Adipocyte (in vitro differentiated cells): ENCODE measurements at places on chromosomes 5 and 9.

DNA sequence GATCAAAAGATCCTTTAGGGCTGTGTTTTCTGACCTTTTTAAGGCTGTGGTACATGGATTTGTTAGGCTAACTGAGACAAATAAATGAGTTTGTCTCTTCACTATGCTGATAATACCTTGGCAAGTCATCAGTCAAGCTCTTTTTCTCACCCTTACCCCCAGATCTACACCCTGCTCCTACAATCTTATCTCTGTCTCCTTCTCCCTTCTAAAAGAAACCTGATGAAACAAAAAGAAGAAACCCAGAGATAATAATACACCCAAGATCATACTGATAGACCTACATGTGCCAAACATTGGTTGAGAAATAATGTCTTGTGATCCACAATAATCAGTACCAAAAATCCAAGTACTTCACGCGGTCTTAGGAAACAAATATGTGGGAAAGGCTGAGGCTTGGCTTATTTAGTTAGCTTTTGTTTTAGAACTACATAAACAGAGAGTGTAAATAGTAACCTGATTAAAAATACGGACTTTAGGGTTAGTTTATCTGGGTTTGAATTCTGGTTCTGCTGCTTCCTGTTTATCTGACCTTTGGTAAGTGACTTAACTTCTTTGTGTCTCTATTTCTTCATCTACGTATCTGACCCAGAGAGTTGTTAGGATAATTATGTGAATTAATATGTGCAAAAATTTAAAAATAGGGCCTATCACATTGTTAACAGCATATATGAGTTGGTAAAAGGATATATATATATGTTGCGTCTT is 24.8 kb upstream of the PDCD1LG2 start:
- DNase-seq: no peak

DNA sequence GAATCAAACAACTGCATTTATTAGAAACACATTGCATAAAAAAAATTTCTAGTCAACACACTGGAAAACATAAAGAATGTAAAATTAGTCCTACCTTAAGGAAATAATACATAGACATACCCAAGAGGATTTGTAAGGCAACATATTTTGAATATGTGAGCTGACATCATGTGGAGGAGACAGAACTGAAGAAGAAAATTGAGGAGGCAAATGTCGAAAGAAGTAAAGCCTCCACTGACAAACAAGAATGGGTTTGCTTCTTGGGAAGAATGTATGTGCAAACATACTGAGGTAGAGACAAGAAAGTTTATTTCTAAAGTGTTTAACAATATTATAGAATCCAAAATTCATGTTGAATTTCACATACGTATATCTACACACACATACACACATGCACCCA is 363.0 kb upstream of the PDE4D start:
- no peak for DNase-seq

GRCh38 chr9:98903961-98904411 is 39.7 kb upstream of the COL15A1 start:
- DNase-seq: no peak

DNA sequence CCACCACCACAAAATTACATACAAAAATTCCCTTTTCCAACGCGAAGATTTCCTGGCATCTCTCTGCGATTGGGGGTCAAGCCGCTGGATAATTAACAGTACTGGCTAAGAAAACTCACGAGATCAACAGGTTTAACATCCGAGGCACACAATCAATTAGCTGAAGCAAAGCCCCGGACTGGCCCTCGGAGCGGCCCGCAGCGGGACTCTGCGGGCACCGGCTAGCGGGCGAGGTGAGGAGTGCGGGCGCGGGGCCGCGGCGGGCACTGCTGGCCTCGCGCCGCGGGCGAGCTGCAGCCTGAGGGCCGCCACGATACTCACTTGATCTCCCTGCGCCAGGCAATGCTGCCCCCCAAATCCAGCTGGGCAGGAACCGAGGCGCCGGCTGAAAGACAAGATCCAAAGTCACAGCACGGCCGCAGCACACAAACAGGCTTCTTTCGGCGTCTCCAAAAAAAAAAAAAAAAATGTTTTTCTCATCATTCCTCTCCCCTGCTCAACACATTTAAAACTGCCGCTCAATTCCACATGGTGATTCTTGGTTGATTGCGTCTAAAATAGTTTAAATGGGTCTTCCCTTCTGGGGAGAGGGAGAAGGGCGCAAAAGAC is 210.2 kb downstream of the MEF2C start:
- no peak for DNase-seq

DNA sequence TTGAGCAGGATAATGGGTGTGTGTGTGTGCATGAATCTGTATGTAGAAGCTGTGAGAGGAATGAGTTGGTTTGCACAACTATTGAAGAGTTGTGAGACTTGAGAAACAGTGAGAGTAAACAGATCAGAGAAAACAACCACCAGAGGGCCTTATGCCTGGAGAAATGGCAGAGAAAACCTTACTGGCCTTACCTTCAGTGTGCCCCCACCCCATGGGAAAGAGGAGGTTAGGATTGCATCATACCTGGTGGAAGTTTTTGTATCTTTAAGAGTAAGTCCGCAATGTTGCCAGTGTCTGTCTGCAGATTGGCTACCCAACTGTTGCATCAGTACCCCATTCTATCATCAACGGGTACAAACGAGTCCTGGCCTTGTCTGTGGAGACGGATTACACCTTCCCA is 1909.4 kb upstream of the WWC1 start:
- no peak for DNase-seq

DNA sequence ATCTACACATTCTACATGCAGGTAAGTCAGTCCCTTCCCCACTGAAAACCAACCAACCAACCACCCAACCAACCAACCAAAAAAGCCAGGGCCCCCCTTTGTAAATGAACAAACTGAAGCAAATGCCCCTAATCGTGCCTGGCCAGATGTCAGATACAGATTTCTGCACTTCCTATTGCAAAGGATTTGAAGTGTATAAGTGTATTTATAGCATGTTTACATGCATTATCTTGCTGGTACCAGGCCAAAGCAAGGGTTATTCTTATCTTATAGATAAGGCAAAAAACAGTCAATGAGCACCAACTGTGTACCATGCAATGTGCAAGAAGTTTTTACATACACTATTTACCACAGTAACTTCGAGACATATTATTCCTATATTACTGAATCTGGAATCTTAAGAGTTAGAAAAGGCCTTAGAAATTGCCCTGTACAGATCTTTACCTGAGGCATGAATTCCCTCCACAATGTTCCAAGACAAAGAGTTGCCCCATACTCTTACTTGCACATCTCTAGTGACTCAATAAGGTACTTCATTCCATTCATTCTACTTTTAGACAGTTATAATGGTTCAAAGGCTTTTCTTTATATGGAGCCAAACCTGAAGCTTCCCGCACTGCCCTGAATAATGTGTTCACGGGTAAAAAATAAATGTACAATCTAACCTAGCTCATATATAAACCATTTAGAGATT is 51.7 kb upstream of the NR5A1 start:
- no peak for DNase-seq

GRCh38 chr9:132381966-132382541 is 24.6 kb downstream of the TTF1 start:
- no peak for DNase-seq

GRCh38 chr5:104541141-104541785 is 978.7 kb upstream of the NUDT12 start:
- peak; percentile 3 for DNase-seq

DNA sequence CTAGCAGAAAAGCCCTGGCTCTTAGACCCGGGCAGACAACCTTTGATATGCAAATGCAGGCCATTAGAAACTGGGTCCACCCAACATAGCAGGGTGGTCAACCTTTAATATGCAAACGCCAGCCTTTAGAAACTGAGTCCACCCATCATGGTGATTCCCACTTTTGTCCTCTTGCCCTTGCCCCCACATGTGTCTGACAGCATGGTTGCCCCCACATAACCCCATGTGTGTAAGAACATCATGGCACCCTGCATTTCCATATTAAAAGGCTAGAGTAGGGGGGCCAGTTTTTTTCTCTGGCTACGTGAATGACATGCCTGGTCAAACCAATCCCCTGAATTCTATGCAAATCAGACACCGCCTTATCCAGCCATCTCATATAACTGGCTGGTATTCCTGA is 273.2 kb upstream of the PRDM9 start:
- DNase-seq: no peak

- no peak for DNase-seq
Measured at GRCh38 chr5:72472666-72473422, 34.4 kb downstream of the ZNF366 start.

GRCh38 chr5:88841212-88841611 is 41.8 kb downstream of the MEF2C start:
- DNase-seq: no peak

GRCh38 chr9:133863257-133863592 is 125.1 kb upstream of the SARDH start:
- DNase-seq: no peak

DNA sequence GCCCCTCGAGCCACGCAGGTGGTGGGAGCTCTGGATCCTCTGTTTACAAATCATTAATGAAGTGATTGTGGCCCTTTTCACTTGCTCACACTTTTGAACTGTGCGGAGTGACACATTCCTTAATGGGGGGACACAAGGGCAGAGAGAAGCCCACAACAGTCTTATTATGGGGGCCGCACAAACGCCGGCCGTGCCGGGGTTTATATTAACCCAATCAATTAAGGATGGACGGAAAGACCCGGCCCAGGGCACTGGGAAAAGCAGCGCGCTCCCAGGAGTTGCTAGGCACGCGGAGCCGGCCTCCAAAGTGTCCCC is 634.8 kb downstream of the IRX1 start:
- DNase-seq: no peak

GRCh38 chr5:112366987-112367386 is 52.1 kb downstream of the EPB41L4A start:
- DNase-seq: no peak

DNA sequence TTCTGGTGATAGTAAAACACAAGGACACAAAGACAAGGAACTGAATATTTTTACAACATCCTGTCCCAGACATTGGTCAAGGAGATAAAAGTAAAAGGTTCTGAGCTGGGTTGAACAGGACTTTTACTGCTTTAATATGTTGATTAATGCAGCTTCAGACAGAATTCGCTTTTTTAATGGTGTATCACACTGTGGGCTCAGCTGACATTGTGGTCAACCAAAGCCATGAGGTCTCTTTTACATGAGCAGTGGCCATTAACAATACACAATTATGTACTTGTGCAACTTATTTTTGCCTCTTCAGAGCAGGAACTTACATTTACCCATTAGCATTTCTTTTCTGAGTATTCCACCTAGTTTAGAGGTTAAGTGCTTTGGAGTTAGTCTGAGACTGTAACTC is 22.8 kb upstream of the ERBIN start:
- no peak for DNase-seq

GRCh38 chr5:5751498-5751897 is 329.0 kb downstream of the ICE1 start:
- DNase-seq: no peak

DNA sequence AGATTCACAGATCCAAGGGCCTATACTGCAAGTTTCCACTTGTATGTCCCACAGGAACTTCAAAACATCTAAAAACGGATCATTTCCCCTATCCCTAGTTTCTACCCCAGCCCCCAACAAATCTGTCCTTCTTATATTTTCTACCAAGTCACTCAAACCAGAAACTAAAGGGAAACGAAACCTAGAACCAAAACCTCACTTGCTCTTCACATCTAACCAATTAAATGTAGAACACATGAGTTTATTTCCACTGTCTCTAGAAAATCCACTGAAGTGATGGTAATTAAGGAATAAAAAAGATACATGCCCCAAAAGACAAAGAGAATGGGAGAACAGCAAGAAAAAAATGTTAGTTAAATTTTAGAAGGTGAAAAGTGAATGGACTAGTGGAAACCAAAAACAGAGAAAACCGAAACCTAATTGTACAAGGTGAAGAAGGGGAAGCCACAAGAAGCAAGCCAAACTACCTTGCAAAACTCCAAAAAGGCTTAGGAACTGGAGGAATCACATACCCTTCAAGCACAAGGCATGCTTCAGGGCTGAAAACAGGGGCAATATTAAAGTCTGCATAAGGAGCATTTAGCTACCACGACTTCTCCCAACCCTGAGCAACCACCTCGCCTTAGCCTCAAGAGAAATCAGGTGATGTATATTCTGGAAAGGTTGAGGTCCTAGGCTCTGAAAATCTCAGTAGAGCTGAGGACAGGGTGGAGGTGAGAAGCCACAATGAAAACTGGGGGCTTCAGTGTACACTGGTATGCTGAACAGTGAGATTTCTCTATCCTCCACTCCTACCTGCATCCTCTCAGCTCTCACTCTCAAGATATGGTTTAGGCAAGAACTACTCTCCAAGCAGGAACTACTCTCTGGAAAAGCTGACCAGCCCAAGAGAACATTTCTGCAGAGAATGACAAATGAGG is 11.1 kb downstream of the SMU1 start:
- DNase-seq: no peak

DNA sequence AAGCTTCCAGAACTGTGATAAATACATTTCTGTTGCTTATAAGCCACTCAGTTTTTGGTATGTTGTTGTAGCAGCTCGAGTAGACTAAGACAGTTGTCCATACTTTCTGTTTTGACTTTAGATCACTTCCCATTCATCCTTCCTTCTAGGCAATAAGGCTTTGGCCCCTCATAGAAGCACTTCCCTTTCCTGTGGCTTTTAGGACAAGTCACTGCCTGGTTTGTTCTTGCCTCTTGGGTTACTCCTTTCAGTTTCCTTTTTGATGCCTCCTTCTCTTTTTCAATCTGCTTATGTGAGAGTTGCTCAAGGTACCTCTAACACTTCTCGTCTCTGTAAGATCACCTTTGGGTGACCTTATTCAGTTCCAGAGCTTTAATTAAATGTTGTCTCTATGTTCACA is 72.4 kb upstream of the NTRK2 start:
- DNase-seq: no peak

DNA sequence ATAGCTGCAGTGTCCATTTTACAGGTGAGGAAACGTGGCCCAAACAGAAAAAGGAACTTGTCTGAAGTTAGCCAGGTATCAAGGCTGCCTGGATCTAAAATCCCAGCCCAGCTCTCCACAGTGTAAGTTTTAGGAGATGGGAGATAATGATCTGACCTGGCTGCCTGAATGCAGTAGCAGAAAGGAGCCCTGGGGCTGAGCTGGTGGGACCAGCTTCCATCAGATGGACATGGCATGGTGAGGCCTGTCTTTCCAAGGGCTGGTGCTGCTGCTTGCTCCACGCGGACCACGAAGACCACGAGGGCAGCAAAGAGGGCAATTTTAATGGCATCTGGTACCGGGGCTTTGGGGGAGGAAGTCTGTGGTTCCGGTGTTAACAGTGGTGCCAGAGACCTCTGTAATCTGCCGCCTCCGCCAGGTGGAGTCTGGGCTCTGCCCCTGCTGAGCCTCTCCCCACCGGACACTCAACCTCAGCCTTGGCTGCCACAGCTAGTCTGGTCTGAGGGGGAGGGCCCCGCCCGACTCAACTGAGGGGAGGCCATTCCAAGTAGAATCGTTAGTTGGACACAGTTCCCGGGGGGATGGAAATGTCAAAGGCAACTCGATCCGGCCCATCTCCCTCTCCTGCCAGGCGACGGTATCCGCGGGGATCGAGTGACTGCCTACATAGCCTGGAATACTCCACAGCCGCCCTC is 650 bp downstream of the MYORG start:
- DNase-seq: peak; percentile 25

GRCh38 chr5:132237141-132237540 is 9.5 kb upstream of the P4HA2 start:
- no peak for DNase-seq
